SK-N-MC (cell line): ENCODE measurements at places on chromosomes 4 and X.

- no peak for DNase-seq
Observed at GRCh38 chrX:1163231-1163630, 49.2 kb downstream of the CRLF2 start.

DNA sequence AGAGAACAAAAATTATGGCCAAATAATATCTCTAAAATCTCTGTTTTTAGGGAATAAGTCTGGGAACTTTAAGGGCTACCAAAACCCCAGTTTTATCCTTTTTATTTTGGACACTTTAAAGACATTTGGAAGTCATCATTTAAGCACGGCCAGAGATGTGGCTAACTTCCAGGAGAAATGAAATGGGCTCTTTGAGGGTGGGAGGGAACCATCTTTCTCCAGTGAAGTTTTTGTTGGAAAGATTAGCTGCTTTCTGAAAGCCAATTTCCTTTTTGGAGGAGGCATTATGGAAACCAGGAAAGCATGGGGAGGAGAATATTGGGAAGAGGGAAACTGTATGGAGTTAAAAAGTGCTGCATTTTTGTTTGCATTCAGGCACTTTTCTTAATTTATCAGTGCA, 4.8 kb downstream of the VSIG1 start:
- DNase-seq: no peak

DNA sequence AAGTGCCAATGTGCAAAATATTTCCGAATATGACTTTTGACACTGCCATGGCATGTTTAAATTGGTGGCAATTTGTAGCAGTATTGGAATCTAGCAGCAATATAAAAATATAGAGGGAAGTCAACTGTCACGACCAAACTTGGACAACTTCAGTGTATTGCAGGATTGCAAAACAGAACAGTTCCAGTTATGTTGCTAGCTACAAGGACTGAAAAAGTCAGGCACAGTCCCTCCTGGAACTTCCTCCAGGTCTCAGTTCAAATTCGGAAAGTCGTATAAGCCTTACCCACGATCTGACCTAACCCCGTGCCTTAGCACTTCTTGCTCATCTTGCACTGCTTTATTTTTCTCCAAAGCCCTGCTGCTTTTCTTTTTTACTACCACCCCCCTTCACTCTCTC, 390.0 kb upstream of the GALNT7 start:
- no peak for DNase-seq

- DNase-seq: no peak
Observed at GRCh38 chrX:140433582-140433981, 71.3 kb downstream of the SOX3 start.

DNA sequence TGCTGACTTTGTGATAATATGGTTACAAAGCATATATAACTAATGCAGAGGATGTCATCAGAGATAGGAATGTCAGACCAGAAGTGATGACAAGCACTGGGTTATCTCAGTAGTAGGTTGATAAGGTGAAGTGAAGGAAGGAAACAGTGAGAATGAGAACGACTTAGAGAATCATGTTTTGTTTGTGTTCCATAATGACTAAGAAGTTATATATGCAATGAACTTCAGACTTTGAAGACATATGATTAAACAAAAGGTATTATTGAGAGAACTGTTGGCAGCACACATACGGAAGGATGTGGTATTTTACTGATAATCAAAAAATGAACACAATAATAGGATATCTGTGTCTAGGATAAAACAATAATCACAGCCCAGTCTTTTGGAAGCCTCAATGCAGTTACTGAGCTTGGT, 18.3 kb upstream of the HHIP start:
- DNase-seq: no peak

GRCh38 chrX:114584375-114584943, 573 bp downstream of the HTR2C start:
- no peak for DNase-seq

DNA sequence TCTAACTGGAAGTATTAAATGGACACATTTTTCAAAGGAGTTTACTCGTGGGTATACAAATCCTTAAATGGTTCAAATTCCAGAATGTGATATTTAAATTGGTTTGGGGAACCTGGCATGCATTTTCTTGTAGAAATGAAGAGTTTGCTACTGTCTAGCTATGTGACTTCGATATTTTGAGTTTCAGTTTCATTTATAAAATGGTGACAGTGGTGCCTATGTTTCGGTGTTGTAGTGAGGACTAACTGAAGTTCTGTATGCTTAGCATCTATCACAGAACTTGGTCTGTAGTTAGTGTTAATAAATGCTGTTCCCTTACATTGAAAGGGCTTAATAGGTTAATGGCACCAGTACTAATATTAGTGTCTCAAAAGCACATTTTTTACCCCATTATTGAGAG, 29.4 kb downstream of the TRPC5 start:
- DNase-seq: no peak

- DNase-seq: no peak
Observed at GRCh38 chr4:73433140-73433539, 2.9 kb upstream of the AFP start.

DNA sequence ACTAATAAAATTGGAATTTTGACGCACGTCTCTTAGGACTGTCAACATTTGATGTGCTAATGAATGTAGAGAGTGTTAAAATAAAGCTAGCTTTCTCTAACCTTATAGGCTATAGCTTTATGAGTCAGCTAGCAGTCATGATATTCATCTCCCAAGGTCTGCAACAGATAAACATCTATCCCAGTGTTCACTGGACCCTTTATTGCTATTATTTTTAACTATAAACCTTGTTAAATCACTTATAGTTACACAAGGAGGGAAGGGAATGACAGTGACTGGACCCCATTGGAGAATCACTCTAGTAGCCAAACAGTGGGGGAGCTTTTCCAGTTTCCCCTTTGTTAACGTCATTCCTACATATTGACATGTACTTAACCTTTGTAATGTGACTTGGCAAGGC, 67.9 kb upstream of the SHISA3 start:
- DNase-seq: no peak

DNA sequence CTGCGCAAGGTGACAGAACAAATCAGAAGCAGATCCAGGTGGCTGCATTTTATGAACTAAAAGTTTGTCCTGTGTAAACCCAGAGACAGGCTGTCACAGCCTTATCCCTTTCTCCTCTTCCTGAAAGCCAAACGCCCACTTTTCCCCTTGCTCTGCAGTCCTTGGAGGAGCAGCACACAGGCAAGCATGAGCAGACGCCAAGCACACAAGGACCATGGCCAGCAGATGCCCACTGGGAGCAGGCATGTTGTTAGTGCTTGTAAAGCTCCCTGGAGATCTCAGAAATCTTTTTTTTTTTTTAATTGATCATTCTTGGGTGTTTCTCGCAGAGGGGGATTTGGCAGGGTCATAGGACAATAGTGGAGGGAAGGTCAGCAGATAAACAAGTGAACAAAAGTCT, 11.5 kb upstream of the HOPX start:
- DNase-seq: no peak

DNA sequence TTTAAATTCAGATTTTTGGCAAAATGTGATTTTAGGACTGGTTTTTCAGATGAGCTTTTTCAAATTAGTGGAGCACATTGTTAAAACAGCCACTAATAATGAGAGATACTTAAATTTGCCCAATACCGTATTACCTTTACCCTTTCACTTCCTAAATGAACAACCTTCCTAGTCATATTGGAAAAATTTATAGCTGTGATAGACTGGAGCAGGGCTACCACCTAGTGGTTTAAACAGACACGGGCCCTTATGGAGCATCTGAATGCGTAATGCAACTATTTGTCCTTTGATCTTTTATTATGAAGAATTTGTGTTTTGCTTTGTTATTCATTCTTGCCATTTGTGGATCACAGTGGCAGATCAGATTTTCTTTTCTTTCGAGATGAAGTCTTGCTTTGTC, 72.7 kb downstream of the KDM6A start:
- no peak for DNase-seq
